ENCODE measurements at places on chromosomes 5 and 9.

GRCh38 chr5:103706939-103707682 is 144.5 kb upstream of the NUDT12 start:
- no peak for DNase-seq

DNA sequence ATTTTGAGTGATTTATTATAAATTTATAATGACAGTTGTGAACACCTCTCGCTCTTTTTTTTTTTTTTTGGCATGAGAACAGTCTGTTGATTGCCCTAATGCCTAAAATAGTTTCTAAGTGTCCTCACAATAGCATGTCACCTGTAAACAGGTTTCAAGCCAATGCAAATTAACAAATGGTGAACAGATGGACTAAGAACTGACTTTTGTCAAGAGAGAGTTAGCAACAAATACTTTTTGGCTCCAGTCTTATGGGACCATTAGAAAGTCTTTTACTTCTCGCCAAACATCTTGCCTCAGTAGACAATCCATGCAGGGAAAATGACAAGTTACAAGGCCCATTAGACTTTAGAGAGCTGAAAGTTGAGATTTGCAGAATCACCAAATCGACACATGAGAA is 67.8 kb downstream of the MED27 start:
- DNase-seq: no peak

DNA sequence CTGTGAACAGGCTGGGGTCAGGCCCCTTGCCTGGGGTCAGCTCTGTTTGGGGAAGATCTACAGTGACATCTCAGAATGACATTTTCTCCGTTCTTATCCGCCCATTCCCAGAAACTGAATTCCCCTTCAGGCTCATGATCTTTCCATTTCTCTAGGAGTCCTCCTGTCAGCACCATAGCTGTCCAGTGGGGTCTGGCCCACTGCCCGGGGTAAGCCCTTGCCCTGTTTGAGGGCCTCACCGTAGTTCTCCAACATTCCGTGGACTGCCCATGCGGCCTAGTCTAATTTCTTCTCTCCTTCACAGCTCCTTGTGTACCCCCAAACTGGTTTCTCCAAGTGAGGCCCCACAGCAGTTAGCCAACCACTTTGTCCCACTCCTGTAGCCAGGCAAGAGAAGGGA is 68.4 kb downstream of the ENTREP1 start:
- no peak for DNase-seq

- DNase-seq: no peak
Observed at GRCh38 chr9:107275530-107275929, 7.5 kb upstream of the RAD23B start.

DNA sequence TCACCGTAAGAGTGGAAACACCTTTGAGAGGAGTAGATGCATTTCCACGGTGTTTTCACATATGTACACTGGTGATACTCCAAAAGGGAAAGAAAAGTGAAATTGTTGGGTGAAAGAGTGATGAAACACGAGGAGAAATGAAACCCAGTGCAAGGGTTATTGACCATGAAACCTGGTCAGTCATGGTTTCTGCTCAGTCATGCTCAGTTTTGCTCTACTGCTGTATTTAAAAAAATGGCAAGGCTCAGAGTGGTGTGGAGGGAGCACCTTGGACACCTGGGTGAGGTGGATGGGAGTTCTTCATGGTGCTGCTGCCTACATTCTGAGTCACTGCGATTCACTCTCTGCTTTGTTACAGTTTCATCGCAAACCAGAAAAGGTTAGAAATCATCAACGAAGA is 32.3 kb downstream of the NTRK2 start:
- DNase-seq: no peak

DNA sequence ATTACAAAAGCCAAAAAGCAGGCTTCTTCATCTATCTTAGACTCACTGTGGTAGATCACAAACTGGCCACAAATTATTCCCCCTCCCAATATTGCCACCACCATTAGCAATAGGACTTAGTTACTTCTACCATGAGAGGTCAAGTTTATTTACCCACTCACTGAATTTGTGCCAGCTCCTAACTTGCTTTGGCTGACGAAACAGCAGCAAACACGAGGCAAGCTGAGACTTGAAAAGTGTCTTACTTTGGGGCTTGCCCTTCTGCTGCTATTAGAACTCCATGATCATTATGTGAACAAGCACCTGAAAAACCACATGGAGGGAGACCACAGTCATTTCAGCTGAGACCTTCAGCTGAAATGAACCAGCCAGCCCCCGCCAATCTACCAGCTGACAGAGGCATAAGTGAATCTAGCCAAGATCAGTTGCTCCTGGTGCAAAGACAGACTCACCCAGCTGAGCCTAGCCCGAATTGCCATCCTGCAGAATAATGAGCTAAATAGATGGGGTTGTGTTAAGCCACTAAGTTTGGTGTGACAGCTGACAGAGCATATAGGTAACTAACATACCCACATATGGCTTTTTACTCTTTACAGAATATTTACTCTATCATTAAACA is 5.7 kb downstream of the WDR41 start:
- no peak for DNase-seq

DNA sequence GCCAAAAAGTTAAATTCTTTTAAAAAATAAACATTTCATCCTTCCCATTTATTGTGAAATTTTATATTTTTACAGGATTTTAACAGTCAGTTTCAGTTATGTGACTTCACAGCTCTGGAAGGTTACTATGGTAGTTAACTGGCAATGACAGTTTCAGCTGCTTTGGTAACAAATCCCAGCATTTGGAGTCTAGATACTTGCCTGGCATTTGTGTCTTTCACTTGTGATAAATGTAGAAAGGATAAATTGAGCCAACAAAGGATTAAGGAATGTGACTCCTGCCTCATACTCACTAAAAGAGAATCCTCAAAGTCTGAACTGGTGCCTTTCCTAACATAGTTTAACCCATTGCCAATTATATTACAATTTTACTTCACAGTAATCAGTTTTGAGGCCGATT is 315.5 kb downstream of the FER start:
- no peak for DNase-seq

- no peak for DNase-seq
Observed at GRCh38 chr5:92944903-92945604, 636.0 kb downstream of the NR2F1-AS1 start.

DNA sequence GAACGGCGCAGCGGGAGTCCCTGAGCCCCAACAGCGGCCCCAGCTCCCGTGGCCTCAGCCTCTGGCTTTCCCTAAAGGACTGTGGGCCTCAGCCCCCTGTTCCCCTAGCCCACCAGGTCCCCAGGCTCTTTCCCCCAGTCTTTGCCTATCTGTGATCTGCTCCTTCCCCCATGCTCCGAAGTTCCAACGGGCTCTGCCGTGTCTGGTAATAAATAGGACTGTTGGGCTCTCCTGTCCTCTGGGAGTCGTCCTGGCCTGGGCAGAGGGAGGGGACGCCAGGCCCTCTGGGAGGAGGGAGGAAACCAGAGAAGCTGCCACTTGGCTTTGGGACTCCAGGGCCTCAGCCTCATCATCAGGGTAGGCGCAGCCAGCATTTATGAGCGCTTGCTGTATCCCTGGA is 28.1 kb downstream of the ADGRD2 start:
- no peak for DNase-seq

DNA sequence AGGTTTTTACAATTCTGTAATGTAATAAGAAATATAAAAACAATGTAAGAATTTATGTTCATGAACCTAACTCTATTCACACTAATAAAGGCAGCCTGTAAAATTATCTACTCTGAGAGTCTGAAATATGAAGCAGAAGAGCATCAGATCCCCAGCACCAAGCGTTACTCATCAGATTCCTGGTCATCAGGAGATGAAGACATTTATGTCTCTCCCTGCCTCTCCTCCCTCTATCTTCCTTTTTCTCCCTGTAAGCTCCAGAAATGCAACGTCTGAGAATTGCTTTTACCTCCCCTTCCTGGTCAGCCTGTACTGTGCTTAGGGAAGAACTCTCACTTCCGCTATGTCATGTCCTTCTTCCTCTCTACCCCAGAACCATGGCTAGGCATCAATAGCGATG is 114.4 kb upstream of the SLIT3 start:
- DNase-seq: no peak

DNA sequence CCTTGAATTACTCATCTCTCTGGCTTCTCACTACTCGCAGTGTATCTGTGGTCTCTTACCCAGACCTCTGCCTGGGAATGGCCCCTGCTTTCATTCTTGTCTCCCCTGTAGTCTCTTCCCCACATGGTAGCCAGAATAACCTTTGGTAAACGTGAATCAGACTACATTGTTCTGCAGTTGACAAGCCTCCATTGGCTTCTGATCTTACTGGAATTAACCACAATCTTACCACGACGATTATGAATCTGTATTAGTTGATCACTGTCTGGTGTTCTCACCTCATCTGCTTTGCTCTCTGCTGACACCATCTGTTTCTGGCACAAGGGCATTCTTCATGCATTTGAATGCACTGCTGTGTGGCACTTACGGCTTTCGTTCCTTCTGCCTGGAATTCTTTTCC is 781.2 kb downstream of the MTRR start:
- no peak for DNase-seq

DNA sequence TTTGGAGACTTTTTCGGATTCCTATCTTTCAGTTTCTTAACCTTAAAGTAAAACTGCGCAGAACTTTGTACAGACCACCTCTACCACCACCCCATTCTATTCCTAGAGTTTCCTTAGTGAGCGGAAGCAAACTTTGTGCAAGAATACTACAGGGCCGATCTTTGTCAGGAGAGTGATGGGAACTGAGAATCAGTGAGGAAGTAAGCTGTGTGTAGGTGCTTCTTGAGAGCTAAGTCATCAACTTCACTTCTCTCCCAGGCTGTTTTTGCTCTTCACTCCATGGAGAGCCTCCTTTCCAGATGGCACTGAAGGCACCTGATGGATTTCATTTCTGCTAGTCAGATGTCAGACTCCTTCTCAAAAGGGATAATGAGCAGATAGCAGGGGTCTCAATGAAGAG is 127.3 kb downstream of the SPATA31D1 start:
- DNase-seq: no peak

DNA sequence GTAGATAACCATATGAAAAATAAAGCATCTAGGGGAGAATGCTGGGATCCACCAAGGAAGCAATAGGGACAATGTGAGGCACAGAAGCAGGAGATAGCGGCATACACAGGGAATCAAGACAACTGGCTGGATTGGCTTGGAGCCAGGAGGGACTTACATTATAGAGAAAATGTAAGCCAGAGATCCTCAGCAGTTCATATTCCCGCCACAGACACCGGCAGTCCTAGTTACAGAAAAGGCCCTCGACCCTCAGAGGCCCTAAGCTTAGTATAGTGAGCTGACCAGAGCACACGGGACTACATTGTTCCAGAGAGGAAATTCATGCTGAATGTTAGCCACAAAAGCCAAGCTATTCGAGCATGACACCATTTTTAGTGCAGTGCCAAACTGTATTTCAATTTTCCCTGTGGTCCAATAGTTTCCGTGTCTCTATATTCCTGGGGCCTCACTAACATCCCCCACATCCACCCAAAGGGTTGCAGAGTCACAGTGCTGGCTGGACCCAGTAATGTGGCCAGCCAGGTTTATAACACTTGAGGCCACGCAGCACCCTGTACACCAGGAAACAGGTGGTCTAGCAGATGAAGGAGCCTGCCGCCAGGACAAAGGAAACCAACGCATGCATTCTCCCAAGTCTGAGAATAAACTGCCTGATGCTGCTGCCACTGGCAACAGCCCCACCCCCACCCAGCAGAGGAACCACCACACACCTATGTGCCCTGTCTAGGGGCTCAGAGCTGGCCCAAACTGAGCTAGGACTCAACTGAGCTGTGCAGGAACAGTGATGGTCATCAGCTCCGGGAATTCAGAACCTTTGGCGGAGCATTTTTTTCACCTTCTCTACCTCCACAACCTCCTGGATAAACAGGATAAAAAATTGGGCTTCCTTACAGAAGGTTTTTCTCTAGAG is 693.2 kb upstream of the CHD1 start:
- DNase-seq: no peak

- DNase-seq: no peak
Observed at GRCh38 chr9:98755006-98755618, 41.2 kb downstream of the ANKS6 start.

DNA sequence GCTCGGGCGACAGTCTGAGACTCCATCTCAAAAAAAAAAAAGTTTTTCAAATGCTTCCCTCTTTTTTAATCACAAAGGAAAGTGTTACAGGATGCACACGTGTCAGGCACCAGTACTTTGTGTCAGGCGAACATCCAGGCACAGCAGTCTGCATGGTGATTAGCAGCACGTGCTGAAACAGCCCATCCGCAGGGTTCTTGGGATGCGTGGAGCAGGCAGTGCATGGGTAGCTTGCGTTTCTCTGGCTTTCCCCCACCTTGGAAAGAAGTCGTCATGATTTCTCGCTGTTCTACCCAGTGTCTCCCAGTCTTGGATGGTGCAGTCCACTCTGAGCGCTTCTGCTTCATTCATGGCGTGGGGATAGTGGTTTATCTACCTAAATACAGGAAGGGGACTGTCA is 35.4 kb downstream of the GPR107 start:
- DNase-seq: no peak

GRCh38 chr5:30804739-30805505 is 388.6 kb upstream of the CDH6 start:
- DNase-seq: no peak

- no peak for DNase-seq
Observed at GRCh38 chr9:10875752-10876151, 262.9 kb upstream of the PTPRD start.

DNA sequence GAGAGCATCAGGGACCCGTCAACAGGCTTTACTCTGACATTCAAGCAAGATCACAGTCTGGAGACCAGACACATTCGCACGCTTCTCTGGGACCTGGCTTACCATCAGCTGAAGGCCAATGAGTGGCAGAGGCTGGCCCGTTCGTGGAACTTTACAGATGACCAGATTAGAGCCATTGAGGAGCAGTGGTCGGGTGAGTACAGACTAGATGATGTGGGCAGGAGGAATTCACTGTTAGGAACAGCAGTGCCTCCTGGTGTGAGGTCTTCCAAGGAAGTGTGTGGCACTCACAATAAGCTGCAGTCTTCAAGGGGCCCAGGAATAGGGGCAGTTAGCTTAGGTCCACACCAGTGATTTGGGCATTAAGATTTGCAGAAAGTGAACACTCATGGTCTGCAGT is 50.4 kb downstream of the POC5 start:
- no peak for DNase-seq

GRCh38 chr5:147483188-147483790 is 26.6 kb downstream of the DPYSL3 start:
- no peak for DNase-seq

- no peak for DNase-seq
Observed at GRCh38 chr9:5838884-5839571, 6.1 kb upstream of the ERMP1 start.

- no peak for DNase-seq
Observed at GRCh38 chr5:154435226-154435625, 10.6 kb upstream of the SAP30L start.

- no peak for DNase-seq
Observed at GRCh38 chr5:131139321-131139720, 25.7 kb downstream of the HINT1 start.

GRCh38 chr5:125848751-125849150 is 574.5 kb upstream of the GRAMD2B start:
- no peak for DNase-seq

DNA sequence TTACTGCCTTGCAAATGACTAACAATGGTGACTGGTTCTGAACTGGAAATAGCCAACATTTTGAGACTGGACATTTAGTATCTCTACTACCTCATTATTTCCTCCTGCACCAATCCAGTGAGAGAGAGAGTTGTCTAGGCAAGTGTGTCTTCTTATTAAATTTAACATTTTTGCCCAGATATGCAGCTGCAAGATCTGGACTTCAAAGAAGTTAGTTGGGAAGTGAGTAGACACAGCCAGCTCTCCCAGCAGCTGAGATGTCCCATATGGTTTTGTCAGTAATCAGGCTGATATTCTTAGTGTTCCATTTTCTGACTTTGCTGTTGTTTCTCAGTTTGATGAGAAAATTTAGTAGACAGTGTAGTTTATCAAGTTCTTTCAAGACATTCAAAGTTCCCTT is 1778.8 kb upstream of the CDH6 start:
- DNase-seq: no peak

- DNase-seq: no peak
Observed at GRCh38 chr9:104339692-104340091, 164.4 kb upstream of the OR13F1 start.
